ENCODE measurements at places on chromosomes 1 and 21.

DNA sequence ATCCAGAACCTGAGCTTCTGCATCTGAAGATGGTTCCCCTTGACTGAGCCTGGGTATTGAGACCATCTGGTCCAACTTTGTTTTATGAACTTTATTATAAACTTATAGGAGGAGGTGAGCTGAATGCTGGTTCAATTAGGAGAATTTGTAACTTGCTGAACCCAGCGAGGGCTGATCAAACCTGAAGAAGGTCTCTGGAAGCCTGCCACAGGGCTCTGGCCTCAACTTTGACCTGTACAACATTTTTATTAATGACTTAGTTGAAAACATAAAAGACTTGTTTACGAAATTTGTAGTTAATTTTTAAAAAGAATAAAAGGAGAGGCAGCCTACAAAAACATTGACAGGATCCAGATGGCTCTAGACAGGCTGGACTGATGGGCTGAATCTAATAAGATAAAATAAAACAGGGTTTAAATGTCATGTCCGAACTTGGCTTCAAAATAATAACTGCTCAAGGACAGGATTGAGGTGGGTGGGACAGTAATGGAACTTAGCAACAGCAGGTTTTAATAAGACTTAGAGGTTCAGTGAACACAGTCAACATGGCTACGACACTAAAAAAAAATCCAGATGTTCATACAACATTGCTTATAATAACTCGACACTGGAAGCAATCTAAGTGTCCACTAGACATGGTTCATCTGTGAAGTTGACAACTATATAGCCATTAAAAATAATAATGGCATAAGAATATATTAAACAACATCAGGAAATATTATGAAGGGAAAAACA, 53.4 kb upstream of the GJB5 start:
- no peak for DNase-seq

DNA sequence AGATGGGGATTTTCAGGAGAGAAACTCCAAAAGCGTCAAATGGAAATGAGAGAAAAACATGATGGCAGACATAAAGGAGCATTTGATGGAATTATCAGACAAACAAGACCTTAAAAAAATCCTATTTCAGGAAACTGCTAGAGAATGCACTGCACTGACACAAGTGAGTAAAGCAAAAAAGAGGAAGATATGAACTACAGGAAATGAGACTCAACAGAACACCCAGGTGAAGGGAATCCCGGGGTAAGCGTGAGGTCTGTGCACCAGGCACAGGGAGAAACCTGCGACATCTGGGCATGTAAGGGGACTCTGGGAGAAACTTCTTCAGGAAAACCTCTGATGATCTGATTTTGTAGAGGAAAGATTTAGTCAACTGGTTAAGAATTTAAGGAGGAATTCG, 2.8 kb downstream of the TARBP1 start:
- DNase-seq: no peak

DNA sequence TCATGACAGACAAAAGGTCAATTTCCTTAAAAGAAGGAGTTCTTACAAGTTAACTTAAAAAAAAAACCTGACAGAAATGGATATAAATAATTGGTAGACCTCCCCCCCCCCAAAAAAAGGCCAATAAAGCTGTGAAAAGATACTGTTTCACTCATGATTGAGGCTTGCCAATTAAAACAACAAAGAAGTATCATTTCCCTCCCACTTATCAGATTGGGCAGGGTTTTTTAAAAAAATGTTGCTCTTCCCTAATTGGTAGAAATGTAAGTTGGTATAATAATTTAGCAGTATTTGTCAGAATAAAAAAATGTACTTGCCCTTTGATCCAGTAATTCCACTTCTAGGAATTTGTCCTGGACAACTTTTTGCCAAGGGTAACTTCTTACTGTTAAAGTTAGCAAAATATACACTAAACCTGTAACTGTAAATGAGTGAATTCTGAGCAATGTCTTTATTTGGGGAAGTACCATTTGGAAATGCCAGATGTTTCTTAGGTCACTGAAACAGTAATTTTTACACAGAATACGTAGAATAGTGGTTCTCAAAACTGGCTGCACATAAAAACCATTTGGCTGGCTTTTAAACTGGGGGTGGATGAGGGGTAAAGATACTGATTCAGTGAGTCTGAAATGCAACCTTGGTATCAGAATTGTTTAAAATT, 17.5 kb downstream of the RNF2 start:
- DNase-seq: no peak

- DNase-seq: no peak
Observed at GRCh38 chr1:87132284-87132870, 196.3 kb upstream of the LMO4 start.

DNA sequence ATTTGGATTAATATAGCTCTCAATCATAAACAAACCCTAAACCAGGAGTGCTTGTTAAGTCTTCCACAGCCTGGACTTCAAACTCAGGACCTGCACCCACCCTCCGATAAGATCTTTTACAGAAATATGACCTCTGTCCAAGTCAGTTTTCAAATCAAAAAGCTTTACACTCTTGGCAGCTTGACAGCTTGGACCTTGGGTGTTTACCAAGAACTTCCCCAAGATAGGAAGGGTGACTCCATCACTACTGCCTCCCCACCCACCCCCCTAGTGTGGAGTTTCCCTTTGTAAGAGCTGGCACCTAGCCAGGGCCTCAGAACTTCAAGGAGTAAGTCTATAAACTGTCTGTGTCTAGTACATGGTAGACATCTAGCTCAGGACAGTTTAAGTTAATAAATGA, 9.6 kb downstream of the BCAR3 start:
- no peak for DNase-seq

GRCh38 chr1:217389895-217390294, 241.0 kb downstream of the GPATCH2 start:
- DNase-seq: no peak

GRCh38 chr1:23528250-23528978, 2.6 kb downstream of the E2F2 start:
- peak; percentile 72 for DNase-seq

DNA sequence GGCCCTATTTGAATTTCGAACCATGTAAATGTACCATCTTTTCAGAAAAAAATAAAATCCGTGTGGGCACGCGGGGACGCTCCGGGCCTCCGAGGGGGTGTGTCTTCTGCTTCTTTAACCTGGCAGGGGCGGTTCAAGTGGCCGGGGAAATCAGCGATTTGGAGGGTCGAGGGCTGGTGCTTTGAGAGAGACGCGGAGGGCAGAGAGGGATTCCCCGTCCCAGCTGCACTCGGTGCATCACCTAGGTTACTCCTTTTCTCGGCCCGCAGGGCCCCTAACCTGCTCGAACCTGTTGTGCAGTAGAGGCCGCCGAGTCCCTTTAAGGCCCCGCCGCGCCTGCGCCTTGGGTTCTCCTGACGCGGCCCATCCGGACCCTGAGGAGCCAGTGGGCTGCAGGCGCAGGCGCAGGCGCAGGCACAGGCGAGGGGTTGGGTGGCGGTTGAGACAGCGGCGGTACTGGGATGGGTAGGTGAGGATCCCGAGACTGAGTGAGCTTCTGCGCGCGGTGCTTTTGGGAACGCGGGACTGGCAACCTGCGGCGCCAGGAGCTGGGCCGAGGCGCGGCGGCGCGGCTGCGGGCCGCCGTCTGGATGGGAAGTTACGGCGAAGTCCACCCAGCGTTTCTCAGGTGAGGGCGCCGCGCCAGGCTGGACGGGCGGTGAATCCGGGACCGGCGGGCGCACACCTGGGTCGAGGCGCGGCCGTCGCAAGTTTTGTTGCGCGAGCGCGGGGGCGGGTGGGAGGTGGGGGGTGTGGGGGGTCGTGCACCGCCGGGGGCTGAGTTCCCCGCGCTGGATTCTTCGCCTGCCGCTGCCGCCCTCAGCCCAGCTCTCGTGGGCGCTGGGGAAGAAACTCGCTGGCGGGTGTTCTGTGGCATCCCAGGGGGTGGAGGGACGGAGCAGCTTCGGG, at the start of gene NBPF3:
Gene NBPF3 (plus strand): TSS at position 417 of the 909 bp plus-strand sequence. CDS start 4,950 bp downstream, outside the sequence.
- DNase-seq: peak; percentile 49

DNA sequence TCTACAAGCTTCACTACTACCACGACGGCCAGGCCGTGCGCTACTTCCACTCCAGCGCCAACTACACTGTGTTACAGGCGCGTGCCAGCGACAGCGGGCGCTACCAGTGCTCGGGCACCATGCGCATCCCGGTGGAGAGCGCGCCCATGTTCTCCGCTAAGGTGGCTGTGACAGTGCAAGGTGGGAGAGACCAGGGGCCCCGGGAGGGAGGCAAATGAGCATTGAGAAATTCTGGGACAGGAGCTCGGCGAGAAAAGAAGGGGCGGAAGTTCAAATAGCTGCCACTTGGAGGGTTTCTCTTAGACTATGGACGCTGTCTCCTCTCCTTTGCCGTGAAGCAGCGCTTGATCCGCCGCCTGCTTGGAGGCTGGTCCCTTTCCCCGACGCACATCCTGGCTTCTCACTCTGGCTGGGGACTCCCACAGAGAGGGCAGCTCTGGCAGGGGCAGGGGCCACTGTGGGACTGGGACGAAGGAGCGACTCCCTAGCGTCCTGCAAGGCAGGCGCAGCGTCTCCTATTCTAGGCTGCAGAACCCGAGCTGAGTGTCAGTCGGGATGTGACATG, 4.6 kb downstream of the FCRLB start:
- no peak for DNase-seq

DNA sequence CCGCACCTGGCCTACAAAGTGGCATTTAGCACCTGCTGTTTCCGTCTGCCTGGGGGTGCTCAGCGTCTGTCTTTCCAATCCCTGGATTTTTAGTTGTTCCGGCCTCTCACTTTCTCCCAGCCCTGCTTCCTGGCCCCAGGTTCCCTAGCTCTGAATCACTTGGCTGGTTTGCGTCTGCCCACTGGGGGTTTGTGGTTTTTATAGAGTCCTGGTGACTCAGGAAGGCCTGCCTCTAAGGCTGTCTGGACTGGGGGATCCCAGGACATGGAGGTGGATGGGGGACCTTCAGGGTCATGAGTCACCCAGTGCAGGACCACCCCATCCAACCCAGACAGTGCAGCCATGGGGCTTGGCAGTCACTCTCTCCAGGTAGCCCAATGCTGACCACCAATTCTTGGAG, 53.5 kb downstream of the MRPL37 start:
- no peak for DNase-seq

DNA sequence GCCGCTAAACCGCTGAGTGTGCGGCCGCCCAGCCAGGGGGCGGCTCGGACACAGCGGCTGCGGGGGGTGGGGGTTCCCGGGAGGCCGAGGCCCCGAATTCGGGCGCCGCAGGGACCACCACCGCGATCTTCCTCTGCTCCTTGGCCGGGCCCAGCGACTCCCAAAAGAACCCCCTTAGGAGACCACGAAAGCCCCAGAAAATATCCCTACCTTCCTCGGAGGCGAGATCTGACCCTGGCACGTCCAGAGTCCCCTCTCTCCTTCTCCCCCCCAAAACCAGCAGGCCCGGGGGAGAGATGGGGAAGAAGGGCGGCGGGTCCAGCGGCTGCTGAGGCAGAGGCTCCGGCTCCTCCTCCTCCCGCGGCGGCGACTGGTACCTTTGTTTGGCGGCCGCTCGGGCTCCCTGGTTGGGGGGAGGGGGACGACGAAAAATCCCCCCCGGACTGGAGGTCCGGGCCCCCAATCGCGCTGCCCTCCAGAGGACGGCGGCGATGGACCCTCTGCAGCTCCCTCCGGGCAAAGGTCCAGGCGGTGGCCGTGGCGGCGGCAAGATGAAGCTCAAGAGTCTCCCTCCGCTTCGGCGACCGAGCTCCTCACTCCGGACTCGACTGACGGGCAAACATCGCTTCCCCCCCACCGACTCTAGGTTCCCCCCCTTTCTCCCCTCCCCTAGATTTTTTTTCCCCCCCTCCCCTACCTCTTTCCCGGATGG, at the start of gene ARID4B:
Gene ARID4B (minus strand): TSS at position 621 of the 712 bp plus-strand sequence. CDS start 1,260 bp downstream, outside the sequence.
- no peak for DNase-seq

DNA sequence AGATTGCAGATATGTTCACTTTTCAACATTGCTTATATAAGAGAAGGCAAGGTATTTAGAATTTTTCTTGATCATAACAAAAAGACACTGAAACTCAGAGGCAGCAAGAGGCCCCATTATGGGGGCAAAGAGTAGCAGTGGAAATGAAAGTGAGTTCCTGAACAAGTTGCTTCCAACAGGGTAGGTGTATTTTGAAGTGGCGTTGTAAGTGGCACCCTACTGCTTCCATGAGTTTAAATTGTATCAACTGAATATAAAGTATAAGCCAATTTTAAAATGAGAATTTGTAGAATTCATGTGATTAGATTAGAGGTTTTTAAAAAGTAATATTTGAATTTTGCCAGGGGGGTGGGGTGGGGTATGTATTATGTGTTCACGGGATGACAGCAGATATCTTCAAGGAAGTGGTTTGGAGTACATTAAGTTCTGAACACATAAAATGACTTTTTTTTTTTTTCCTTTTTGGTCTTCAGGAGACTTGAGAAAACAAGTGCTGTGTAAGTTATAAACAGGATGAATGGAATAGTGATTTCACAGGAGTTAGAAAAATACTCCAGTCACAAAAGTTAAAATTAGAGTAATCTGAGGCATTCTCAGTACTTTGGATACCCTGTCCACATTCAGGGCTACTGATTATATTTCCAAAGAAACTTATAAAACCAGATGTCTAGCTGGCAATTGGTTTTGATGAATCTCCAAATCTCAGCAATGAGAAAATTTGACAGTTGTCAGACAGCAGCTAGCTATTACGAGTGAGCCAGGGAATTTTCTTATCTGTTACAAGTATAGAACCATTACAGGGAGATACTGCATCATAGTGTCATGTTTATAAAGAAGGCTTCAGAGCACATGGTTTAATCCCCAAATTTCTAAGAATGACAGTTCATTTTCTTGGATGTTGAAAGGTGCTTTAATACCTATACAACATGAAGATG, 182.0 kb downstream of the ST6GALNAC3 start:
- no peak for DNase-seq

DNA sequence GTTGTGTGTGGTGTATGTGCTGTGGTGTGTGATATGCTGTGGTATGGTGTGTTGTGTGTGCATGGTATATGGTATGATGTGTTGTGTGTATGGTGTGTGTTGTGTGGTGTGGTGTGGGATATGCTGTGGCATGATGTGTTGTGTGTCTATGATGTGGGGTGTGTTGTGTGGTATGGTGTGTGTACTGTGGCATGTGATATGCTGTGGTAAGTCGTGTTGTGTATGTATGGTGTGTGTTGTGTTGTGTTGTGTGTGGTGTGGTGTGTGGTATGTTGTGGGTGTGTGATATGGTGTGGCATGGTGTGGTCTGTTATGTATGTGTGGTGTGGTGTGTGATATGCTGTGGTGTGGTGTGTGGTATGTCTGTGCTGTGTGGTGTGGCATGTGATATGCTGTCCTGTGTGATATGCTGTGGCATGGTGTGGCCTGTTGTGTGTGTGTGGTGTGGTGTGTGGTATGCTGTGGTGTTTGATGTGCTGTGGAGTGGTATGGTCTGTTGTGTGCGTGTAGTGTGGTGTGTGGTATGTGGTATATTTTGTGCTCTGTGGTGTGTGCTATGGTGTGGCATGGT, 318.0 kb downstream of the PTPRU start:
- no peak for DNase-seq

- DNase-seq: no peak
Observed at GRCh38 chr1:27136998-27137542, 17.9 kb downstream of the SLC9A1 start.

DNA sequence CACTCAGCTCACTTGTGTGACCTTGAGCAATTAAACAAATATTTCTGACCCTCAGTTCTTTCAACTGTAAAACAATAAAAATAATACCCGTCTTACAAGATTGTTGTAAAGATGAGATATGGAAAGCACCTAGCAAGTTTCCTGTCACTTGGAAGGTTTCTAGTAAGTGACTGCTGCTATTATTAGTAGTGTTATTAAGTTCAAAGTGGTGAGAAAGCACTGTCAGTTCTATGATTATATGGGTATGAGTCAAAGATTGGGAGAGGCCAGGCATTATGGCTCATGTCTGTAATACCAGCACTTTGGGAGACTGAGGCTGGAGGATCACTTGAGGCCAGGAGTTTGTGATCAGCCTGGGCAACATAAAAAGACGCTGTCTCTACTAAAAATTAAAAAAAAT, 145.4 kb downstream of the C1orf21 start:
- DNase-seq: no peak
